ENCODE measurements at places on chromosomes 12 and 14.

GRCh38 chr12:89883630-89884389 is 175.2 kb upstream of the ATP2B1 start:
- DNase-seq: peak; percentile 95

DNA sequence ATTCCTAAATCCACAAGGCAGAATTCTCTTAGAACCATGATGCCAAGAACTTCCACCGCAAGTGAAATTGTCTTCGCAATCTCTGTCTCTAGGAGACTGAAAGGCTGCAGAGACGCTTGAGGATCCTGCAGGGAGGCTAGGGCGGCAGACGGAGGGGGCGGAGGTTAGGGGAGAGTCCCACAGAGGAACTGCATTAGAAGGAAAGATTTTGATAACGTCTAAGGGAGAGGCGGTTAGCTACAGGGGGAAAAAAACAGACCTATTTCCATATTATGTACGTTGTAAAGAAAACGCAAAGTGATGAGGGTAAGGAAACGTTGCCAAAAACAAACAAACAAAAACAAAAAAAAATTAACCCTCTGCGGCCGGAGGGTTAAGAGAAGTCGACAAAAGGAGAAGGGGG is 595 bp downstream of the KLHL28 start:
- DNase-seq: peak; percentile 51

GRCh38 chr14:100844082-100844408 is 18.1 kb downstream of the MEG3 start:
- DNase-seq: no peak

- DNase-seq: no peak
These were observed 9.9 kb downstream of the ZNF410 start for GRCh38 chr14:73896521-73896920.

- DNase-seq: no peak
These were observed 22.9 kb downstream of the VEZT start for GRCh38 chr12:95240556-95240955.

DNA sequence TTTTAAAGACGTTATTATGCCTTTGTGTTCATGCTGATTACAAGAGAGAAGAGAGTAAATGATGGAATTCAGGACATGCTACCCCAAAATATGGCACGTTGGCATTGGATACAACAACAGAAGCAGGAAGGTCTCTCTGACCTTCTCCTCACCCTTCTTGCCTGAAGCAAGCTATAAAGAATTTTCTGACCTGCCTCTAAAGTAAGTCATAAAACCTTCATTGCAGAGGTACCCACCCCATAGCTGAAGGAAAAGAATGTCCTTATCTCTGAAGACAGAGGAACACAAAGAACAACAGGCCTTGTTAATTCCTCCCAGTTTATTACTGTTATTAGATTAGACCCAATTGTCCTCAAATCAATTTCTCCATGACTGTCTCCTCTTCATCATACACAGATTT is 176.2 kb downstream of the FBXL14 start:
- no peak for DNase-seq

DNA sequence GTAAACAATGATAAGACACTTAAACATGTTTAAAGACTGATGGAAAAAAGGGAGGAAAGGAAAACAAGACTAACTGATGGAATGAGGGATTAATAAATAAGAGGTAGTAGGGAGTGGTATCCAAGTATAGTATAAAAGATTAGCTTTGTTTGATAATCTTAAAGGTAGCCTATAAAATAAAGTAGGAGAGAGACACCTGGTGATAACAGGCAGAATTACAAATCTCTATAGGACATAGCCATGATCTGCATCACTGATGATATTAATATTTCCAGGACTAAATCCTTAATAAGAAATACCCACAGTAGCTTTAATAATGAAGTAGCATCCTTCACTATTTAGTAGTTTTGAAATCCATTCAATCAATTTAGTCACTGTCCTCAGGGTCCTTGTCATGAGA is 30.4 kb downstream of the DLGAP5 start:
- peak; percentile 2 for DNase-seq

DNA sequence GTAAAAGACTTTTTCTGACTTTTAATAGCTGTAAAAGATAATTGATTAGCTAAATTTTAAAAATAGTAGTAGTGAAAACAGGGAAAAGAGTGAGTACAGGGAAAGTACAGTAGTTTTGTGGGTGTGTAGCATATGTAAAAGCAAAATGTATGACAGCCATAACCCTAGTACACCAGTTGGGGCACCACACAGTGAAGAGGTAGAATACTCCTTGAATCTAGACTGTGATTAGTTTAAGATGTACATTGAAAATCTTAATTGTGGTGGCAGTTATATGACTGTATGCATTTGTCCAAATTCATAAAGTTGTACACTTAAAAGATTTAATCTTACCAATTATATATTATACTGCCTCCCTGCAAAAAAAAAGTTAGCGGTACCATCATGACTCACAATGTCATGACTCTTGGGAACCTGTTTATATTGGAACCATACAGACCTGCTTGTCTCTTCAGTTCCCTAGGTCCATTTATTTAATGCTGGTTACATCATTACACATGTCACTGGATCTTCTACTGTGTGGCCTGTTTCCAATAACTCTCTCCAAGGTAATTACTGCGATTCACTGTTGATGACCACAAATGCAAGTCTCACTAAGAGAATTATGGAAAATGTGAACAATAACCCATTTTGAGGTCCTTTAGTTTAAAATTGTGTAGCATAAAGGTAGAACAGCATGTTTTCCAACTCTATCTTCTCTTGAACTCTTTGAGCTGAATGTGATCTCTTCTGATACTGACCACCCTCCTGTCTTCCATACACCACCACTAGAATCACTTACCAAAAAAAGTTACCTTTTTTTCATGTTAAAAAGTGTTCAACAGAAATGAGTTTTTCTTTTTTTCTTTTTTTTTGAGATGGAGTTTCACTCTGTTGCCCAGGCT is 264.2 kb upstream of the AMIGO2 start:
- DNase-seq: no peak

- peak; percentile 56 for DNase-seq
These were observed 63.6 kb downstream of the DAAM1 start for GRCh38 chr14:59251811-59252771.

DNA sequence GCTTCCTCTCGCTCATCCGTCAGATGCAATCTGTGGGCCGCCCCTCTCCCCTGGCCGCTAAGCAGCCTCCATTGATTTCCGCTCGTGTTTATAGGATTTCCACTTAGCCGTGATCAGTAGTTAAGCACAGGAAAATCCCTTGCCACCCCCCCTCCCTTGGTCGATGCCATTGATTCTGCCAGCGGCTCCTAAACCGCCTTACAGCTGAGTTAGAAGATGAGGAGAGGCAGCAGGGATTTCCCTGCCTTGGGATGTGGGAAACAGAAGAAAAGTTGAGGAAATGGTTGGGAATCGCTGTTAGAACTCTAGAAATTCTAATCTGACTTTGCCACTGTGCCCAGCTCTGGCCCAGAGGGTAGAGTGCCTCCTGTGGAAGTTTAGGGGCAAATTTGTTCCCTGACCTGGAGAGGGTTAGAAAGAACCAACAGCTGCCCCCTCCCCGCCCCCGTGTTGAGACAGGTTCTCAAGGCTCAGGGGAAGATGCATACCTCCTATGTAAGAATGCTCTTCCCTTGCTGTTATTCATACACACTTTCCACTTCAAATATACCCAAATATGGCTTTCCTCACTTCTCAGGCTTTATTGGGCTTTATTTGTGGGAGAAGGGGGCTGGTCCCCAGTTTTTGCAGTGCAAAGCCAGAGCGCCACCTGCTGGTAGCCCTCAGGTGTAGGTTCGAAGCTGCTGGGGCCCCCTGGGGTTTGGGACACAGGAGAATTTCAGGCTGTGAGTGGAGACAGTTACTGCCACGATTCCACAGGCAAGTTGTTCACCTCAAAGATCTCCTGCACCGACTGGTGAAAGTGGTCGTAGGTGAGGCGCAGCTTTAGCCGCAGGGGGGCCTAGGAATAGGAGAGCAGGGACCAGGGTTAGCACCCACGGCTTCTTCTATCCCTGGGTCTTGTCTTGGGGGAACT is 3.2 kb downstream of the THTPA start:
- peak; percentile 70 for DNase-seq

GRCh38 chr14:91493169-91493568 is 16.9 kb downstream of the PPP4R3A start:
- DNase-seq: no peak

DNA sequence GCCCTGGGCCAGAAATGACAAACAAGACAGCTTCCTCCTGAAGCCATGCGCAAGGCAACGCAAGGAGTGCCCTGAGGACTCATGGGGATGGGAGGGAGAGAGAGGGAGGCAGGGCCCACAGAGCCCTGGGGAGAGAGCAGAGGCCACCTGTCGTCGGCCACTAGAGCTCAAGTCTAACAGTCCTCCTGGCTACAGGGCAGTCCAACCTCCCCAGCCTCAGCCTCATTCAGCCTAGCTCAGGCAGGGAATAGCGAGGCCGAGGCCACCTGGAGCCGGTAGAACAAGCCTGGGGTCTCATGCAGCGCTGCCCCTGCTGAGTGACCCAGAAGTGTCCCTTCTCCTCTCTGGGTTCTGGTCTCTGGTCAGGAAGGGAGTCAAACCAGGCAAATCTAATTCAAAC is 69.5 kb downstream of the BCL11B start:
- no peak for DNase-seq

GRCh38 chr14:72416892-72417291 is 477.0 kb downstream of the DPF3 start:
- DNase-seq: no peak

DNA sequence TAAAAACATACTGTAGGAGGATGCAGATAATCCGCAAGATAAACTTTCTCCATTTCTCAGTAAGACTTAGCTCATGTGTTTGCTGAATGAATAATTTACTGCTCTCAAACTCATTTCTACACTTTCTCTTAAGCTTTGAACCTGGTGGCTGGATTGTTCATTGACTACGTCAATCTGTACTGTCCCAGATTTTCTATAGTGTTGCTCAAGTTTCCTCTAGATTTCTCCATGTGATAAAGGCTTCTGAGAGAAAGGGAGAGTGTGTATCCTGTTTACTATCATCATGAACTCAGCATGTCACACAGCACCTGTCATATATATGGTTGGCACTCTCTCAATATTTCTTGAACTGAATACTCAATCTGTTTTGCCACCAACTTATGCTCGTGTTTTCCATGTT is 518.0 kb upstream of the TBX3 start:
- no peak for DNase-seq

- no peak for DNase-seq
These were observed 66.7 kb upstream of the STXBP6 start for GRCh38 chr14:25116607-25117006.

DNA sequence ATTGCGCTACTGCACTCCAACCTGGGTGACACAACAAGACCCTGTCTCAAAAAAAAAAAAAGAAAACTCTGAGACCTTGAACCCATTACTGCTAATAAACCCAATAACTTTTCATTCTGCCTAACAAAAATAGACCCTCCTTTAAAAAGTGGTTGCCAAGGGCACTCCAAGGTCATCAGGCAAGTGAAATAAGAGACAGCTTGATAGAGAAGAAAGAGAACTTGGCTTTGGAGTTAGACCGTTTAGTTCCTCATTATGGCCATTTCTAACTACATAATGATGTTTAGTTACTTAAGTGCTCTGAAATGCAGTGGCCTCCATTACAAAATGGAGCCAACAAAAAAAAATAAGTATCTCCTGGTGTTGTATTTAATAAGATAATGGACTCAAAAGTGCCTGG is 55.9 kb downstream of the PHLDA1 start:
- DNase-seq: peak; percentile 11

DNA sequence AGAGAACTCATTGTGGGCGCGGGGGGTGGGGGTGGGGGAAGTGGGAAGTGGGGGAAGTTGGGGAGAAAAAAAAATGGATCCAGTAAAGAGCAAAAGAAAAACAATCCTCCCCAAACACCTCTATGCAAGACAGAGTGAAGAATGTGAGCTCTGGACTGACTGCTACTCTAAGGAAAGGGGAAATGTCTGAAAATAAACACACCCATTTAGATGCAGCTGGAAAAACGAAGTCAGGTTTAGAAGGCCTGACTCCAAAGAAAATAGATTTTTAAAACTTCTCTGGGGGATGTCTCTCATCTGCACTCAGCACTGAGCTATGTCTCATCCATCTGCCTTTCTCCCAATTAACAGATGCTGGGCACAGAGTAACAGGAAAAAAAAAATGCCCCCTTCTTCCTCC is 904.4 kb downstream of the GALC start:
- DNase-seq: no peak

- DNase-seq: no peak
These were observed 374.7 kb downstream of the KCNH5 start for GRCh38 chr14:62670526-62670925.

- DNase-seq: peak; percentile 26
These were observed 142.6 kb downstream of the NPAS3 start for GRCh38 chr14:33081259-33081658.

DNA sequence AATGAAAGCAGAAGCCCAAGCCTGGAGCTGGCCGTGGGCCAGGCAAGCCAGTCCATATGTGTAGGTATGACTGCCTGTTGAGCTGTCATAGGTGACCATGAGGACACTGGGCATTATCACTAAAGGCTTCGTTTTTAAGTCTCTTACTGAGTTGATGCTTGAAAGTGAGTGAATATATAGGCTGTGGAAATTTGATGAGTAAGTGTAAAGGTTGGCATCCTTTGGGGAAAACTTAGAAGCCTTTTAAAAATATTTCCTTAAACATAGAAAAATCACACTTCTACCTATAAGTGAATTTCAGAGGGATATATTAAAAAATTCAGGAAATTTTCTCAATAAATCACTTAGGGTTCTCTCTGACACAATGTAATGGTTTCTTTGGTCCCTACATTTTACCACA is 396.5 kb downstream of the FOXG1 start:
- DNase-seq: no peak

- no peak for DNase-seq
These were observed 190.2 kb downstream of the ANO4 start for GRCh38 chr12:100984796-100985195.

- DNase-seq: no peak
These were observed 500.4 kb downstream of the GALC start for GRCh38 chr14:87492561-87492960.

- DNase-seq: no peak
These were observed 17.1 kb downstream of the DEGS2 start for GRCh38 chr14:100142073-100143040.

GRCh38 chr12:25328072-25328712 is 77.5 kb upstream of the KRAS start:
- peak; percentile 9 for DNase-seq

GRCh38 chr14:52286661-52287649 is 19.5 kb downstream of the PTGDR start:
- DNase-seq: no peak

DNA sequence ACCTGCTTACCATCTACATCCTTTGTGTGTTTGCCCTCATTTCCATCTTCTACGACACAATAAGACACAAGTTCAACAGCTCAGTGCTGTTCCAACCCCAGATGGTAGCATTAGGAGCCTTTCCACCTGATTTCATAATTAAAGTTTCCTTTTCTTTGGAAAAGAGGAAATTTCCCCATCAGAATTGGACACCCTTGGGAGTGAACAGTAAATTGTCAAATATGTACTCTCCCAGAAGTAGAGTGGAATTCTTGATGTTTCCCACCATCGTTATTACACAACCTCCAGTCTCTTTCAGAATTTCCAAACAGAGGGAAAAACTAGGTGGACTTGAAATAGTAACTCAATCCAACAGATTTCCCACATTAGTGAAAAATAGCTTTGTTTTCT is 337.6 kb upstream of the OR4E1 start:
- DNase-seq: no peak

GRCh38 chr14:69695322-69696203 is 71.4 kb upstream of the SRSF5 start:
- DNase-seq: no peak

- DNase-seq: no peak
These were observed 127.3 kb downstream of the ATP23 start for GRCh38 chr12:58068706-58069105.
